D341Med (cell line): ENCODE measurements at places on chromosomes 2 and 18.
A peak's percentile ranks its signal among the peaks of the same experiment; 100 is the strongest.

- DNase-seq, result no peak
Observed at GRCh38 chr2:149099298-149099697, 60.8 kb downstream of the LYPD6B start.

DNA sequence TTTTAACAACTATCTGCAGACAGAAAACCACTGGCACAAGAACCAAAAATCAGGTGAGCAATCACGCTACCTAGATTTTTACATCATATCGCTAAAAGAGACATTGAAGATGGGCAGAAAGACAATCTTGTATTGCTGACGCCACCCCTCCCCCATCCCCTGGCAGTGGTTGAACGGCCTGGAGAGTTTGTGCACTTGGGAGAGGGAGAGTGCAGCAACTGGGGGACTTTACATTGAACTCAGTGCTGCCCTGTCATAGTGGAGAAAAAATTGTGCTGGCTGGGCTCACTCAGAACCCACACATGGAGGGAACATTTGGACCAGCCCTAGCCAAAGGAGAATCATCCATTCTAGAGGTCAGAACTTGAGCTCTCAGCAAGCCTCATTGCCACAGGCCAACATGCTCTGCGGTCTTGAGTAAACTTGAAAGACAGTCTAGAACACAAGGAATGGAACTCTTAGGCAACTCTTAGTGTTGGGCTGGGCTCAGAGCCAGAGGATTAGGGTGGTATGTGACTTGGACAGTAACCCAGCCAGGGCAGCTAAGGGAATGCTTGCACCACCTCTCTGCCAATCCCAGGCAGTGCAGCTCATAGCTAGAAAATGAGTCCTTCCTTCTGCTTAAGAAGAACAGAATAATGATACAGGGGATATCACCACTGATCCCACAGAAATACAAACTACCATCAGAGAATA is 220.0 kb upstream of the CYP26B1 start:
- DNase-seq, result peak; percentile 29

DNA sequence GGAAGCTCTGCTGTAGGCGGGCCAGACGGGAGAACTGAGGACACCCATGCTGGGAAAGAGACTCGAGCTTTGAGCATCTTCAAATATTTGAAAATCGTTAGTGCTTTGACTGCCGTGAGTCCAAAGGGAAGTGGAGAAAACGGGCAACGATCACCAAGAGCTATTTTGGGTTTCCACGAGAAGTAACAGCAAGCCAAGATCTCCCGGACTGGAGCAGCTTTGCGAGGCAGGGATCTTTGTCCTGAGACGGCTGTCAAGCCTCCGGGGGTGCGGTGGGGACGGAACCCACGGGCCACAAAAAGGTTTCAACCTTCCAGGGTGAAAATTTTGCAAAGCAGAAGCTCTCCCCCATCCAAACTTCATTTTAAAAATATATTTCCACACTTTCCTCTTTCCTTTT is 195.8 kb downstream of the NDUFA10 start:
- no peak for DNase-seq

- no peak for DNase-seq
Observed at GRCh38 chr2:2183176-2183575, 147.9 kb downstream of the MYT1L start.

GRCh38 chr2:132253496-132254305 is 91.9 kb upstream of the ANKRD30BL start:
- peak; percentile 12 for DNase-seq

DNA sequence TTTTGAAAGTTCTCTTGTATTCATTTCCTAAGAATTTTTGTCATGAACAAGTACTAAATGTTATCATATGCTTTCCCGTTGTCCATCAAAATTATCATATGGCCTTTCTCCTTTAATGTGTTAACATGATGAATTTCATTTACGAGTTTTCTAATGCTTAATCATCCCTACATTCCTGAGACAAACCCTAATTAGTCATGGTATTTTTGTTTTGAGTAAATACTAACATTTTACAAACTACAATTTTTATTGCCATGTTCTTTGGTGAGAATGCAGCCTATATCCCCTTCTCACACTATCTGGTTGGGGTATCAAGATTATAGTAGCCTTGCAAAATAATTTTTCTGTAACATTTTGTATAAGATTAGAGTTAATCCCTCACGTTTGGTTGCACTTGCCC is 14.5 kb downstream of the SMAD2 start:
- no peak for DNase-seq

GRCh38 chr2:175030380-175031271 is 25.4 kb upstream of the CHN1 start:
- DNase-seq, result peak; percentile 71

DNA sequence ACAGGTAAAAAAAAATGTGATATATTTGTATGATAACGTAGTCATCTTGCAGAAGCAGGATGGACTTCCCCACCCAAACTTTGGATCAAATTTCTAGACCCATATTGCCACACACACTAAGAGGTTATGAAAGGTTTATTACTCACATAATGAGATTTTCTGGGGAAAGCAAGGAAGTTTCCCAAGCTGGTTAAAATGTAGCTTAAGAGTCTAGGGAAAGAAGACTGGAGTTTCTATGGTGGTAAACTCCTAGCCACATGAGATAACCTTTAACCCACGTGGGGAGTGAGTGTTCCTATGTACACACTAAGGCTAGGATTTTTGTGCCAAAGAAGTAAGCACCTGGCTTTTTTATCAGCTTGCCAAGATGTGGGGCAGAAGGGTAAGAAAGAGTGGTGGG is 335.7 kb upstream of the UBE2E3 start:
- DNase-seq, result no peak

GRCh38 chr2:8684878-8685696 is 3.2 kb downstream of the ID2 start:
- DNase-seq, result peak; percentile 41

- DNase-seq, result no peak
Observed at GRCh38 chr2:2036686-2037085, 292.4 kb upstream of the PXDN start.

DNA sequence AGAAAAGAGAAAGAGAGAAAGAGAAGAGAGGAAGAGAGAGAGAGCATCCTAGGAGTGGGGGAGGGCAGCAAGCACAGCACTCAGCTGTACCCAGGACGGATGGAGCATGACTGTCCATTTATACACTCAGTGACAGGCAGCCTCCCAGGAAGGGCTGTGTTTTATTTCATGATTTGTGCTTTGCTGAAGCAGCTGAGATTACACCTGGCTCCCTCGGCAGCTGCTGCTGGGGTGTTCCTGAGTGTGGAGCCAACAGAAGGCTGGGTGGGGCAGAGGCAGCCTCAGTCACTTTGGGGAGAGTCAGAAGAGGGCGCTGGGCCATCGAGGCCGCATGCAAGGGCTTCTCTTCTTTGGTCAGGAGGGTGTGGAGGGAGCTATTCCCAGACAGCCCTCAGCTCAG is 47.8 kb upstream of the TEX51 start:
- DNase-seq, result no peak

GRCh38 chr2:26578581-26578980 is 62.6 kb downstream of the CIB4 start:
- no peak for DNase-seq

DNA sequence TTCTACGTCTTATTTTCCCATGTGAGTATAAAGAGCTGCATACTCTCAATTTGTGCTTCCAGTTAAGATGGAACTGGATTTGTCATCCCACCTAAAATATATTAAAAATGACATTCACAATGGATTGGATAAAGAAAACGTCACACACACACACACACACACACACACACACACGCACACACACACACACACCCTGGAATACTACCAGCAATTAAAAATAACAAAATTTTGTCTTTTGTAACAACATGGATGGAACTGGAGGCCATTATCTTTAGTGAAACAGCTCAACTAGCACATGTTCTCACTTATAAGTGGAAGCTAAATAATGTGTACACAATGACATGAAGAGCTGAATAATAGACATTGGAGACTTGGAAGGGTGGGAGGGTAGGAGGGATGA is 3.8 kb upstream of the QPCT start:
- no peak for DNase-seq

- DNase-seq, result no peak
Observed at GRCh38 chr2:224325941-224326340, 76.0 kb downstream of the FAM124B start.

- no peak for DNase-seq
Observed at GRCh38 chr2:109575373-109575772, 38.4 kb downstream of the SEPTIN10 start.

- DNase-seq, result no peak
Observed at GRCh38 chr2:169659320-169659719, 34.9 kb downstream of the CFAP210 start.

DNA sequence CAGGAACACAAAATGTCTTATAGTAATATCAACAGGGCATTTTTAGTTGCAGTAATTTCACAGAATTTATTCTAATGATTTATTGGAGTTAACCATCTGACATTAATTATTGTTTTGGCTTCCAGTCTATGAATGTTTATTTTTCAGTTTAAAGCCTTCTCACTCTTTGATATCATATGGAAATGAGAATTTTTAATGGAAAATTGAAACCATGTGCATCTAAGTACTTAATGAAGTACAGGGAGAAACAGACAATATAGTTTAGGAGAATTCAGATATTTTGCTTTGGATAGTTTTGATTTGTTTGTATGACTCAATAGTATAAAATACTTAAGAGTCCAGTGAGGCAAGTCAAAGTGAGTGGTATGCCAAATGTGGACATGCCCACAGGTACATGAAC is 126.1 kb downstream of the OLA1 start:
- DNase-seq, result no peak

GRCh38 chr2:65974067-65974723 is 460.7 kb upstream of the MEIS1 start:
- DNase-seq, result no peak

DNA sequence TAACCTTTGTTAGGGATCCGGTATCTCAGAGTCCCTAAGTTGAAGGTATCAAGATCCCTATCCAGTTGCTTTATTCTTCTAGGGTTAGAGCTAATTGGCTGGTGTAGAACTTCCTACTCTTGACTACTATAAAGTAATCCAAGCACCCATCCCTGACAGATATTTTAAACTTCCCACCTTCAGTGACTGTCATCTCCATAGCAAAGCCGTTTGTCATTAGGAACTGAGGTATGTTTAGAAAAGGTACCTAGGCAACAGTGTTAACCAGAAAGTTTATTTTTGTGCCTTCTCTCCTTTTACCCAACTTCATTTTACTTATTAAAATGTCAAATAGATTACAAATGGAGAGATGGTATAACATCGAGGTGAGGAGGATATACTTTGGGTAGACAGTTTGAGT is 4.5 kb downstream of the FAM117B start:
- DNase-seq, result no peak

DNA sequence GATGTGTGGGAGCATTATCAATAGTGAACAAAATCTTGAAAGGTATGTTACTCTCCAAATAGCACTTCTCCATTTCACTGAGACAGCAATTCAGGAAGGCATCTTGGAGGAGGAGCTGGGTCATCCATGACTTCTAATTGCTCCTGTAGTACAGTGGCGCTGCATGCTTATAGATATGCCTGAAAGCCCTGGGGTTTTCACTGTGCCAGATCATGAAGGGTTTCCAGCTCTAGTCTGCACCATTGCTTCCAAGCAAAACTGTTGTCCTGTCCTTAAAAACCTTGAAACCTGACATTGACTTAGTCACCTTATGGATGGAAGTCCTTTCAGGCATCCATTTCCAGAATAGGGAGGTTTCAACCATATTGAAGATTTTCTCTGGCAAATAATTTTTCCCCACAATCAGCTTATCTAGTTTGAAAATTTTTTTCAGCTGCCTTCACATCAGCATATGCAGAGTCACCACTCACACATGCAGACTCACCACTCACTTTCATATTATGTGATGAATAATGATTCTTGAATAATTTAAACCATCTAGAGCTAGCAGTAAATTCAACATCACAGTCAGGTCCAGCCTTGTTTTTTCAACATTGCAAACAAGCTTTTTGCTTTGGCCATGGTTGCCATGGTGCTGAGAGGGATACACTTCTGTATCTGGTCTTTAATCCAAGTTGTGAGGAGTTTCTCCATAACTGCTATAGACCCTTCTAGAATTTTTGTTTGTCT is 297.1 kb downstream of the CLIP4 start:
- no peak for DNase-seq

- DNase-seq, result no peak
Observed at GRCh38 chr2:132617989-132618388, 52.0 kb downstream of the LYPD1 start.

DNA sequence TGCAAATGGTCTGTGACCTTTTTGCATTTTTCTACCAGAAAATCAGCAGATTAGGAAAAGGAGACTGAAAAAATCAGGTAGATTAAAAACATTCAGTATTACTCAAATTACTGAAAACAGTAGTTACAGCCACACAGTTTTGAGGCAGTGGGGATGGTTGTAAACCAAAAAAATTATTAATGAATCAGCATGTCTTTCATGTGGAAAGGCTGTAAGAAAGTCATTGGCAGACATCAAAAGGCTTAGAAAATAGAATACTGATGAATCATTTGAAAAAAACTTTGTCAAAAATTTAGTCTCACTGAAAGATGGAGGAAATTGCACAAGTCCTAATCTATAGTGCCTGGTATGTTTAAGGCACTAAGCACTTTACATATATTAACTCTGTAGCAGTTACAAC is 133.9 kb upstream of the GCFC2 start:
- no peak for DNase-seq

- no peak for DNase-seq
Observed at GRCh38 chr18:9038277-9038871, 64.1 kb upstream of the NDUFV2 start.

DNA sequence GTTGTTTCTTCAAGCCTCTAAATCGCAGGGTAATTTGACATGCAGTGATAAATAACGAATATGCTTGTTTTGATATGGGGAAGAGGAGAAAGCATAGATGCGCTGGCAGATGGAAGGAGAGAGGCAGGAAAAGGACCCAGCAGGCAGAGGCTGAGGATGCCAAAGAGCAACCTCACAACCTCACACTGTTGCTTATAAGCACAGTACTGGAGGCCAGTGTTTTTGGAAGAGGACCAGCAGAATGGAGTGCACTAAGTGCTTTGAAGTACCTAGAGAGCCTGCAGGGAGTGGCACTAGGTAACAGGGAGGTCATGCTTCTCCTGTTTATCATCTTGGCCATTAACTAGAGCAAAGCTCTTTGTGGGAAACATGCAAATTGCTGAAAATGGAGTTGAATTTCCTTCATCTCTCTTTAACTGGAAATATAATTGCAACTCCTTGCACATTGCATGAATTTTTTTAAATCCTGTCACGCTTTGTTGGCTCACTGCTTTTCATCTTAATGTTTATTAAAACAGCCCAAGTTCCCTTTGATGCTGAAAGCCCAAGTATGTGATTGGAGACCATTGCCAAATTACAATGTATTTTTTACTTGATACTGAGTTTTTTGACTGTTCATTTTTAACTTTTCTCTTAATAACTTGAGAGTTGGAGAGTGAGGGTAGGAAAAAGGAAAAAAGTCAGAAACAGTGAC is 236.4 kb downstream of the LRRTM1 start:
- no peak for DNase-seq

DNA sequence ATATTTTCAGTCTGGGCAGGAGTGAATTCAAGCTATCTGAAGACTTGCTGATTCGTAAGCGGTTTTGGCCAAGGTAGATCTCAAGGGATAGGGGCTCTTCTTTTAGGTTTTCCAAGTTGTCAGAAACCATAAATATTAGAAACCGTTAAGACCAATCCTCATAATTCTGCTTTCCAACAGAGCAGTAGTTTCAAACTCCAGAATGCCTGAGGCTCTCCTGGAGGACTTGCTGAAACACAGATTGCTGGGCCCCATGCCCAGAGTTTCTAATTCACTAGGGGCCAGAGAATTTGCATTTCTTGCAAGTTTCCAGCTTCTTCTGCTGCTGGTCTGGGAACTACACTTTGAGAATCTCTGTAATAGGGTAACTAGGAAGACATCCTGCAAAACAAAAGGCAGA is 1855.7 kb upstream of the CELF4 start:
- no peak for DNase-seq
